ENCODE measurements at places on chromosomes 5 and 9. TPM values are rescaled to one million over a fixed set of nuclear protein-coding genes. Genes with fewer than 3 reads are reported as not detected.
A peak's percentile ranks its signal among the peaks of the same experiment; 100 is the strongest.

DNA sequence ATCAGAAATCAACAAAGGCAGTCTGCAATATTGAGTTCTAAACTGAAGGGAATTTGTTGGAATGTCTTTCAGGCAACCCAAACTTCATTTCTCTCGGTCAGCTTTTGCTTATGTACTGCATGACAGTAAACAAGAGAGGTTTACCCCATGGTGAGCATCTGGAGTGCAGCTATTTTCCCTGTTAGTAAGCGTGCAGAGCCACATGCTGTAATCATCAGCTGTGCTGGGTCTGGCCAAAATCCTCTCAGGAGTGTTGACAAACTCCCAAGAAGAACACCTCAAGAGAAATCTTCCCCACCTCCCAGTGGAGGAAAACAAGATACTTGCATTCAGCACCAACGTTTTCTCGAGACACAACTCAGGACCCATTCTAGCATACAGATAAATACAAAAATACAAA is 83.6 kb upstream of the ADAMTSL1 start:
- no peak for ATAC-seq

GRCh38 chr5:132213666-132214065 is 14.0 kb downstream of the P4HA2 start:
- no peak for ATAC-seq

DNA sequence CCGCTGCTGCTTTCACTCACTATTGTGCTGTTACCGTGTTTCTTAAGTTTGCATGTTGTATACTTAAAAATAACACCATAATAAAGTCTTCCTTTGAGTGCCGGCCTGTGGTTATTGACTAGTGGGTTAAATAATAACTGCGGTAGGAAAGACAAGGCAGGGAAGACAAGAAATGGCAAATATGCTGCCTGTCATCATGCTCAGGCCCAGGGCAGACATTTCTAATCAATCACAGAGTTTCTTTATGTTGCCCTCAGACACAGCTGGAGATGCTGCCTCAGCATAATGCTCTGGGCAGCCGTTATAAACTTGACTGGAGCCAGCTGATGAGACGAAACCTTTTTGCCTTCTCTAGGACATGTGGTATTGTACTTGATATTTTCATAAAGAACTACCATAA is 215.0 kb downstream of the GAPVD1 start:
- no peak for ATAC-seq

GRCh38 chr5:172207511-172207910 is 13.5 kb downstream of the EFCAB9 start:
- ATAC-seq: no peak

GRCh38 chr9:35616681-35617459 is 1.3 kb downstream of the CD72 start:
- peak; percentile 55 for ATAC-seq

DNA sequence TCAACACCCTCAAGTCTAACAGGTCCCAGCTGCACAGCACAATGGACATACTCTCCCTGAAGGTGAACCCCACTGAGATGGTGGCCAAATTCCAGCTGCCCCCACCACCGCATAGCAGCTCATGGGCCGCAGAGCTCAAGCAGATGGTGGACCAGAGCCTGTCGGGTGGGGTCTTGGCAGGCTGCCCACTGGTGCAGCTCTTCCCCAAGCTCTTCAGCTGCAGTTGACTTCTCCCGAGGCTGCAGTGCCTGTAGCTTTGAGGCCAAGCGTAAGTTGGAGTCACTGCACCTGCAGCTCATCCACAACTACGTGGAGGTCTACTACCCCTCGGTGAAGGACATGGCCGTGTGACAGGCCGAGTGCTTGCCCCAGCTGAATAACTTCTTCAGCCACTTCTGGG is 56.6 kb upstream of the SPTLC1 start:
- ATAC-seq: no peak

GRCh38 chr5:43192558-43193180 is 644 bp downstream of the NIM1K start:
- peak; percentile 79 for ATAC-seq

GRCh38 chr5:181271081-181271480 is 10.1 kb upstream of the TRIM52 start:
- no peak for ATAC-seq

DNA sequence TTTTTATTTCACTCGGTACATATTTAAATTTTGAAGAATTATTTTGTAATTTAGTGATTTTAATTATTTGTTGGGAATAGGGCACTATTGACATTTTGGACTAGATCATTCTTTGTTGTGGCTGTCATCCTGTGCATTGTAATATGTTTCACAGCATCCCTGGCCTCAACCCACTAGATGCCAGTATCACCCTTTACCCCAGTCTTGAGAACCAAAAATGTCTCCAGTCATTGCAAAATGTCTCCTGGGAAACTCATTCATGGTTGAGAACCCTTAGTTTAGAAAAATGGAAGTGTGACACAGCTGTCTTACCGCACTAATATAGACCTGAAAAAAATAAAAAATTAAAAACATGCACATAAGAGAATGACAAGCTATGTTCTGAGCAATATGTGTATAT is 88.4 kb upstream of the CCDC152 start:
- ATAC-seq: no peak

C5 gene
- 3.1 TPM for total RNA-seq

CORO2A gene
- total RNA-seq: 21.2 TPM

SGCD gene
- total RNA-seq: 0.52 TPM

PDE6A gene
- 0.48 TPM for total RNA-seq

Data from esophagus mucosa (tissue), 1 donor.